ENCODE measurements at places on chromosomes 1 and 21.

- no peak for DNase-seq
Measured at GRCh38 chr1:193310564-193310963, 124.2 kb upstream of the B3GALT2 start.

DNA sequence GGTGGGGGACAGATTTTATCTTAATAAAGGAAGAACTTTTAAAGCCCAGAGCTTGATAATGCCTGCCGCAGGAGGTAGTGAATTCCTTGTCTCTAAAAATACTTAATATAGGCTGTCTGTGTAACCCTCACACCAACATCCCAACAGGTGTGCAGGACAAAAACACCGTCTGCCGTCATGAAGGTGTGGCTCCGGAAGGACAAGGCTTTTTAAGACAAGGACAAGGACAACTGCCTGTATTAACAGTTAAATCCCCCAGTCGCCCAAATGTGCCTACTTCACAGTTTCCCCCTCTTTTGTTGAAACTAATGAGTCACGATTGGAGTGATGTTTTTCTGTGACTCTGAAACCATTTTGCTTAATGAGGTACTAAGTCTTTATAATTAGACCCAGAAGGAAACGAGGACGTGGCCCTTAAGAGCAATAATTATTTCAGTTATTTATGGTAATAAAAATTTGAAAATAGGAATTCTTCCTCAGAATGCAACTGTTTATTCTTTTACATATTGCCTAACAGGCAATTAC is 27.3 kb upstream of the SPATA6 start:
- DNase-seq: no peak

DNA sequence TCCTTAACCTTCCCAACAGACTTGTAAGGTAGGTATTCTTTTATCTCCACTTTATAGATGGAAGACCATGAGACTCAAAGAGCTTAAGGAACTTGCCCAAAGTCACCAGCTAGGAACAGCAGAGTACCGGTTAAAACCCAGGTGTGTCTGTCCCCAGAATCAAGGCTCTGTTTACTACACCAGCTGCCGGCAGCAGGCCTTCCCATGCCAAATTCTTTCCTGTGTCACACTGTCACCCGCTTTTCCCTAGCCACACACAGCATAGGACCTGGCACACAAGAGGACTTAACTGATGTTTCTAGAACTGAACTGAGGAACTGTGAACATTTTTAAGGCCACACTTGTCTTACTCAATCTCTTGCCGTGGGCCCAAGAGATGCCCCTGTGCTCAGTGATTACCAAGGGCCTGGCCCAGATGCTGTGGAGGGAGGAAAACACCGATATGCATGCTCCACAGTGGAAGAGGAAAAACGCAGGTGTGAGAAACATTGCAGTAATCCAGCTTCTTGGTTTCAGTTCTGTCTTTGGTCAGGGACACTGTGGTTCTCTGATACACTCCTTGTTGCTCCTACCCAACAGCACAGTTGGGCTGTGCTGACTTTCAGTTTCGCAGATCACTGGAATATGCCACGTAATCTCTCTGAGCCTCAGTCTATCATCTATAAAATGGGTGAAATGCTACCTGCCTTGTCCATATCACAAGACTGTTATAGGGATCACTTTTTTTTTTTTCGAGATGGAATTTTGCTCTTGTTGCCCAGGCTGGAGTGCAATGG is 13.9 kb upstream of the LY9 start:
- no peak for DNase-seq

DNA sequence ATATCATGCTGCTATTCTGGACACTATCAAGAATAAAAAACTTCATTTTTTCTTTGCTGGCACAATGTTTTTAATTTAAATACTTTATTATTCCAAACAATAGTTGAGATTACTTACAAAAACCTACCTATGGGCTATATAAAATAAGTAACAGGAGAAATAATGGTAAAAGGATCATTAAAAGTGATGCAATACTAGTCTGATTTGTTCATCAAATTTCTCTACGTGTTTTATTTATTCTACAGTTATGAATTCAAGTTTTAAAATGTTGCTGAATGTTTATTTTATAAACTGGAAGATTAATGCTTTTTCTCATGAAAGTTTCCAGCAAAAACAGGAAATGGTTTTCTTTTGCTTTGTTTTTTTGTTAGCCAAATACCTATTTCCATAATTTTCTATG is 662.4 kb upstream of the BRINP3 start:
- DNase-seq: no peak

DNA sequence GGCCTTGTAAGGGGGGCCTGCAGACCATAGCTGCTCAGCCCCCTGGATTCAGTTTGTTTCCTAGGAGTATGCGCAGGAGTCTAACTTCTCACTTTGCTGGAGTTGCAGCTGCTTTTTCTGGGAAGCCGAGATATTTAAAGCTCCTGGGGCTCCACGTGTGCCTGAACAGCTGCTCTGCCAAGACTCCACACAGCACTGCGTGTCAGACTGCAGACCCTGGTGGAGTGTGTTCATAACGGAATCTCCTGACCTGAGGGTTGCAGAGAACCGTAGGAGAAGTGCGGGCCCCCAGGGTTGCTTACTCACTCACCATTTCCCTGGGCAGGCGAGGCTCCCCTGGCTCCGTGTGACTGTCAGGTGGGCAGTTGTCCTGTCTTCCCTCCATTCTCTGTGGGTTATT is 474.3 kb upstream of the TMPRSS15 start:
- DNase-seq: no peak

- no peak for DNase-seq
Measured at GRCh38 chr21:42848932-42849758, 30.2 kb downstream of the WDR4 start.

GRCh38 chr21:32193098-32193465 is 85.8 kb downstream of the MIS18A start:
- no peak for DNase-seq

GRCh38 chr1:169392406-169392805 is 24.4 kb downstream of the BLZF1 start:
- no peak for DNase-seq
